Urothelium cell line (cell line): ENCODE measurements at places on chromosomes 7 and 10.

DNA sequence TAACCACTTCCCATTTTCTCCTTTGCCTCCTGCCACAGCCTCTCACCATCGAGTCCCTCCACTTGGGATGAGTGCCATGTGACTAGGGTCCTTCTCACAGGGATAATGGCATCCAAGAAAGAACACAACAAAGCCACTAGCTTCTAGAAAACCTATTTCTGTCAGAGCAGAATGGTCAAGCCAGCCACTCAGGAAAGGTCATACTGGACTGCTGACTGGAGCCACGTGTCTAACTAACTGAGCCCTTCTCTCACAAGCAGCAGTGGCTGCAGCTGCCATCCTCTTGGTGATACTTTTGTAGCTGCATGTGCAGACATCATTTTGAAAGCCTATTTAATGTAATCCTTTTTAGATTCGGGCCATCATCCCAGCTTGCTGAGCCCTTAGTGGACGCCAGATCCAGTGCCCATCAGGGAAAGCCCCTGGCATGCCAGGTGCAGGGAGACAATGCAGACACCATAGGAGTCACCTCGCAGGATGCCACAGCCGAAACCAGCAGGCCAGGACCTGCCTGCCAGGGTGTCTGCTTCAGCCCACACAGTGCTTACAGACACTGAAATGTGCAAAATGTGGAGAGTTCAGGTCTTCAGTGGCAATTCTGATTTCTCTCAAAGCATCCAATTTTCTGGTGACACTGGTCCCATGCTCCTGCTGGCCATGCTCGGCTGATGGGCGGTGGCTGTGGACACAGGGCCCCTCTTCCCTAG, 98.3 kb upstream of the DDC start:
- no peak for DNase-seq

DNA sequence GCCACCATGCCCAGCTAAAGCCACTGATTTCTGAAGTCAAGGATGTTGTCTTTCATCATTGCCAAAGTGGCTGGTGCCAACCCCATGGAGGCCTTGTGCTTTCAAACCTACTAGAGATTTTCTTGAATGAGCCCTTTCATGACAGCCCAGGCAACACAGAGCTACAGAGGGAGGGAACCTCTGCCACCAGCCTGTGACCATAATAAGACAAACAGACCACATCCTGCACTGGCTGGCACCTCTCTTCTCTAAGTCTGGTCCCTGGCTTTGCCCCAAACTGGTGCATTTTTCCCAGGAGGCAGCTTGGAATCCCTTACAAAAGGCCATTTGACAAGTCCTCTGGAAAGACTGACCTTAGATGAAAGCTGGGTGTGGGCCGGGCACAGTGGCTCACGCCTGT, 348.8 kb downstream of the GALNT17 start:
- no peak for DNase-seq

GRCh38 chr7:107833684-107834106, 30.7 kb upstream of the SLC26A3 start:
- no peak for DNase-seq

GRCh38 chr10:89944138-89944537, 242.7 kb downstream of the KIF20B start:
- no peak for DNase-seq

GRCh38 chr10:54854389-54854788, 53.4 kb upstream of the PCDH15 start:
- DNase-seq = no peak

GRCh38 chr7:105230486-105230885, 158.2 kb downstream of the SRPK2 start:
- no peak for DNase-seq

DNA sequence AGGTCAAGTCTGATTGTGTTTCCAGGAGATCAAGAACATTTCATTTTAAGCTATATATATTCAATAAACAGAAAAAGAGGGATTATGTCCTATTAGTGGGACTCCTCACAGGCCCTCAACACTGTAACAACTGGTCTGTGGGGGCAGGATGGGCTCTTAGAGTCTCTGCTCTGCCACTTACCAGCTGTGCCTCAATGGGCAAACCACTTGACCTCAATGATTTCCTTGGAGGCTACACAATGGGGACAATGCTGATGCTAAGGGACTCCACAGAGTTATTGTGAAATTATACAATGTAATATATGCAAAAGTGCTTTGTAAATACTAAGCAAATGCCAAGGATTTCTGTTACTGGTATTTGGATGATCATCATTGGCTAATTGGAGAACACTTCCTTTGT, 33.2 kb upstream of the MXI1 start:
- DNase-seq = no peak

GRCh38 chr10:108639010-108639409, 1284.3 kb downstream of the XPNPEP1 start:
- no peak for DNase-seq

DNA sequence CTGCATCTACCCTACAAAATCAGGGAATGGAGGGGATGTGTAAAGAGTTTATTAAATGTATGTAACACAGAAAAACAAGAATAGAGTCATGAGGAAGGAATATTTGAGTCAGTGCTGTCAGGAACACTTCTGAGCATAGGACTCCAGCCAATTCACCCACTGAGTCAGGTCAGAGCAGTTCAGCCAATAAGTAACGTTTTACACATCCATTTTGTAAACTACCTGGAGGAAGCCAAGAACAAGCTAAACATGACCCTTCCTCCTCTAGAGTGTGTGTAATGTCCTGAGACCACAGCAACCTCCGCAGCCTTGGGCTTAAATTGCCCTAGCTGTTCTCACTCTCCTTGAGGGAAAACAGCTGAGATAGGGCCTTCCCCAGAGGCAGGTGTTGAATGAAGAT, 691.5 kb upstream of the LRRN3 start:
- no peak for DNase-seq

GRCh38 chr10:30744106-30744505, 114.6 kb upstream of the LYZL2 start:
- DNase-seq = no peak

- DNase-seq = no peak
Observed at GRCh38 chr7:152015600-152015999, 9.9 kb upstream of the GALNT11 start.

DNA sequence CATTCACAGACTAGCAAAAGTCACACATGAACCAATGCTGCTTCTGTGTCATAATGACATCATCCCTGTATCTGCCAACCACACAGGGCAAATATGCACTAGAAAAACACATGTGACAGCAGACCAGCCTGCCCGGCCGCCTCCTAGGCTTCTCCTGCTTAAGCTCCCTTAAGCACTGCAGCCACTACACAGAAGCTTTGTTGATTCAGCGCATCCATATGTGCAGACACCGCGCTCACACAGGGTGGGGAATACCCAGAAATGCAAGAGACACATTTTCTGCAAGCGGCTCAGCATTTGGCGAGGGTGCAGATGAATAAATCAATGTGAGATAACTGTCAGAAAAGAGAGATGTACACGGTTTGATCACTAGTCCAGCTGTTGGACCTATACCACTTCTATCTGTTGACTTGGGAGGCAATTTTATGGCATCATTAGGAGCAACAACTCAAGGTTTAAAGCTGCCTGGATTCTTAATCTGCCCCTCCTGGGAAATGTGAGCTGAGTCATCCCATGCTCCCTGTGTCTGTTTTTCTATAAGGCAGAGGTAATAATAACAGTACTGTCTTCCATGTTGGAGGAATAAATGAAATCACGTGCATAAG, 33.4 kb downstream of the CPXM2 start:
- no peak for DNase-seq

GRCh38 chr10:133258818-133259601, 17.7 kb downstream of the ADAM8 start:
- peak; percentile 90 for DNase-seq

DNA sequence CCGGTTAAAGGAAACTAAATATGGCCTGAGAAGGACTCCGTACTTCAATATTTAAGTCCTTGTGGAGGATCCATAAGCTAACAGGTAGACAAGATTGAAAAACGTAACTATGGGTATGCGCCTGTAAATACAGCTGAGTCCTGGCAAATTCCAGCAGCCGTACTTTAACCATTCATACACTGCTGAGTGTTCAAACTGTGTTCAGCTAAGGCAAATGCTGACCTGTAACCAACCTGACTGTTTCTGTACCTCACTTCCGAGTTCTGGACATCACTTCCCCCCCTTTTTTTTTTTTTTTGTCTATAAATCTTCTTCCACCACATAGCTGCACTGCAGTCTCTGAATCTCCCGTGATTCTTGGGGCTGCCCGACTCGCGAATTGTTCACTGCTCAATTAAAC, 69.1 kb downstream of the SRPK2 start:
- DNase-seq = no peak

- no peak for DNase-seq
Observed at GRCh38 chr7:65979583-65980477, 2.2 kb downstream of the GUSB start.

DNA sequence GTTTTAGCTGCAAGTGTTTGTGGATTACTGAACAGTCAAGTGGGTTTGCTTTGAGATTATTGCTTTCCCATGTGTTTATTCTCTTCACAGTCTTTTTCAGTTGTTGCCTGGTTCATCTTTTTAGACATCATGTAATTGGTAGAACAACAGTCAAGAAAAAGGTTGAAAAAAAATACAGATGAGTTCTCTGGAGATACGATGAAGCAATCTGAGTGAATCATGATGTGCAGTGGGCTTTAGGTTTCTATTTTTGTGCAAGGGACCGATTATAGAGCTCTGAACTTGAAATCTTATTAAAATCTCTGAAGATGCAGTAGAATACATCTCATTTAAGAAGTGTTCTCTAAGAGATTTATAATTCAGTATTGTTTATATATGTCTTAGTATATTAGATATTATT, 145.7 kb downstream of the SDK1 start:
- DNase-seq = no peak

- DNase-seq = no peak
Observed at GRCh38 chr10:13709931-13710650, 123.3 kb downstream of the PRPF18 start.

GRCh38 chr10:18097524-18097923, 42.7 kb upstream of the CACNB2 start:
- no peak for DNase-seq

DNA sequence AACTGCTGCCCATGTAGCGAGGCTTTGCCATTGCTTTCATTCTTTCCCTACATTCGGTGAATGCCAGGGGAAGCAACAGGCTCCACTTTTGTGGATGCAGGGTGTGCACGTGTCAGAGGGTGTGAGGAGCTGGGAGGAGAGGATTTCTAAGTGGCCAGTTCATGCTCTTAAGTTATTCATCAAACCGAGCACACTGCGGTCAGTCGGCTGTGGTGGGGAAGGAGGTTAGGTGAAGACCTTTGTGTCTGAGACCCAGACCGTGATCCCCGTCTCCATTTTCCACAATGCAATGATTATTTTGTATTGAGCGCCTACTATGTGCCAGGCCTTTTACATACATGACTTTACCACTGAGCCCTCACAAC, 438.6 kb upstream of the GALNT17 start:
- no peak for DNase-seq

DNA sequence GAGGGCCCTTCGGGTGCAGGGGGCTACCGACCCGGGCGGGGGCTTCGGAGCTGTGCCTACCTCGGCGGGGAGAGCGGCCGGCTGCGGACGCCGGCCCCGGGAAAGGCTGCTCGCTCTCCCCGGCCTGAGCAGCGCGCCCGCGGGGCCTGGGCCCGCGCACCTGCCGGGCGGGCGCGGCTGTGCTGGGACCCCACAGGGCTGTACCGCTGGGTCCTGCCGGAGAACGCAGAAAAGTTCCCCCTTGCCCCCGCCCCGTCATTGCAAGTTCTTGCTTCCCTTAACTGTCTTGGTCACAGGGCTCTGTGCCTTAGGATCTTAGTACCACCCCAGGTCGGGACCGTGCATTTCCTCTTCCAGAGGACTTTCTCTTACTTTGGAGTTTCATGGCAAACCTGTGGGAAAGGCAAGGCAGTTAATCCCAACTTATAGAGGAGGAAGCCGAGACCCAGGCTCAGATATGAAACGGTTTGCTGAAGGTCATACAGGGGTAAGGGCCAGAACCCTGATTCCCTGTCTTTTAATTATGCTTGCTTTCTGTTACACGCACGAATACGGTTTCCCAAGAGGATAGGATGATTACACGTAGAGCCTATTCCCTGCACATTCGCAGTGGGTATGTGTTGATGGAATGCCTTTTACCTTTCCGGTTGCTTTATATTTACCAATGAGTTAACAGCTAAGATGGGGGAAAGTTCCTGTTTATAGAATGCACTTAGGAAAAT, 652 bp downstream of the PCGF5 start:
- peak; percentile 37 for DNase-seq

DNA sequence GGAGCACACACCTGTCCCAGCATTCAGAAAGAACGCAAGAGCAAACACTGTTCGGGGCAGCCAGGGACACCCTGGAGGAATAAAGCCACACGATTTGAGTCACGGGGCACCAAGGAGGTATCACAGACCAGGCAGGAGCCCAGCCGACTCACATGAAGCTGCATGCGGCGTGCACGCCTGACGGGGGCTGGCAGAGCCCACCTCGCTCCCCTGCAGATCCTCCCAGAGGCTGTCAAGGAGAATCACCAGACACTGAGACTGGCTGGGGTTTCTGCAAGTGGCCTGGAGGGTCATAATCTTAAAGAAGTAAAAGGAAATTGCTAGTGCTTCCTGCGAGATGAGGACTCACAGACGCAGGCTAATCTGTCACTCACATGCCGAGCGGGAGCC, 61.6 kb downstream of the TCERG1L start:
- DNase-seq = no peak

GRCh38 chr7:45456747-45457524, 117.2 kb upstream of the ADCY1 start:
- DNase-seq = no peak

- peak; percentile 8 for DNase-seq
Observed at GRCh38 chr7:127287133-127287532, 34.4 kb upstream of the GRM8 start.

DNA sequence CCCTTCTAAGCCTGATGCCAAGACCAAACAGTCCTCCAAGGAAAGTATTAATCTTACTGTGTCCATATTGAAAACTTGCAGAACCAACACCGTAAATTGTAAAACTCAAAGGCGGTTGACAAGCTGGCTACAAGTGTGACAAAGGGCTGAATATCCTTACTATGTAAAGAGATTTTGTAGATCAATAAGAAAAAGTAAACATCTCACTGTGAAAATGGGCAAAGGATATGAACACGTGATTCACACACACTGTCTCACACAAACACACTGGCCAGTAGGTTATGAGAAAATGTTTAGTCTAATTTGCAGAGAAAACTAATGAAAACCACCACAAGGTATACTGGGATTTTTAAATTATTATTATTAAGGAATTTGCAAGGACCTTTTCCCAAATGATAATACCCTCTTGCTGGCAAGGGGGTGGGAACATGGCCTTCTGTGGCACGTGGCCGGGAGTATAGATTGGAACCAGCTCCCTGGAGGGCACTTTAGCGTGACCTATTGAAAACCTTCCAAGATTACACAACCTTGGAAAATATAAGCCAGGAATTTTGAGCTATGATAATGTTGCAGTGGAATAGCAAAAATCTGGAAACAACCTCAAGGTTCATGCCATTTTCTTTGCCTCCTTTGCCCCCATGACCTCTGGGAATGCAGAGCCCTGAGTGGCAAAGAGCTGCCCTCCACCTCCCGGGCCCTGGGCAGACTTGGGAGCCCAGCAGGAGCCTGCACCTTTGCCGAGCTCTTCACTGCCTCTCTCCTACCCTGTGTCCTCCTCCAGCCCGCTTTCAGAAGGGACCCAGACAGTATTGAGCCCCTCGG, 26.2 kb upstream of the SLC29A3 start:
- no peak for DNase-seq

GRCh38 chr10:95254629-95255028, 36.2 kb downstream of the PDLIM1 start:
- no peak for DNase-seq
